ENCODE measurements at places on chromosomes 13 and 19. TPM values are rescaled to one million over a fixed set of nuclear protein-coding genes. Genes with fewer than 3 reads are reported as not detected.

- DNase-seq, result no peak
These were observed 19.9 kb downstream of the TINCR start for GRCh38 chr19:5547881-5548280.

DNA sequence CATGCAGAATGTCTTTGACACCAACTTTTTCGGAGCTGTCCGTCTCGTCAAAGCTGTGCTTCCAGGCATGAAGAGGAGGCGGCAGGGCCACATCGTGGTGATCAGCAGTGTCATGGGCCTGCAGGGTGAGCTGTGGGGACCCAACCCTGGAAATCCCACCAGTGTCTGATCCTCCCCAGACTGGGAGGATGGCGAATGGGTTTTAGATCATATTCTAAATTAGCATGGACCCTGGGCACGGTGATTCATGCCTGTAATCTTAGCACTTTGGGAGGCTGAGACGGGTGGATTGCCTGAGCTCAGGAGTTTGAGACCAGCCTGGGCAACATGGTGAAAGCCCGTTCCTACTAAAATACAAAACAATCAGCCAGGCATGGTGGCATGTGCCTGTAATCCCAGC lies 5.5 kb downstream of the RDH8 start:
- no peak for DNase-seq

- DNase-seq, result no peak
These were observed 10.9 kb downstream of the TIMM13 start for GRCh38 chr19:2416321-2417097.

- no peak for DNase-seq
These were observed 44.8 kb downstream of the PHF11 start for GRCh38 chr13:49540552-49540951.

- no peak for DNase-seq
These were observed 12.3 kb downstream of the FGF9 start for GRCh38 chr13:21683034-21683733.

GRCh38 chr13:110869805-110870706 lies 44.8 kb downstream of the ANKRD10 start:
- DNase-seq, result peak; percentile 90

The ZNF607 gene
- total RNA-seq, result 8.5 TPM

DNA sequence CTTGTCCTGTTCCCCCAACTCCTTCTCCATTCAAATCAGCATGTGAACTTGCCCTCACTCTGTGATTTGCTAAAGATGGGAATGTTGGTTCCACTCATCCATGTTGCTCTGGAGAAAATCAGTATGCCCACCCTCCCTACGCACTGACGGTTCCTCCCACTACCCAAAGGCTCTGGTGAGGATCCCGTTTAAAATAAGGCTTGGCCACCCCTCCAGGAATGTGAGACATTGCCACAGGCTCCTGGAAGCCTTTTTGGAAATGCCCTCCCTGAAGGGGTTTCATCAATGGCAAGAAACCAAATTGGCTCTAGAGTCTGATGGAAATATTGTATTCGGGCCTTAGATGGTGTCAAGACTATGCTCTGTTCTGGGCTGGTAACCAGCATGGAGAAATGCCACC lies 187.3 kb downstream of the USP12 start:
- no peak for DNase-seq

GRCh38 chr19:5434351-5434917 lies 20.8 kb upstream of the ZNRF4 start:
- DNase-seq, result no peak

The PSG2 gene
- total RNA-seq, result not detected

The ZNF225 gene
- total RNA-seq, result 4.6 TPM
